ENCODE measurements at places on chromosomes 7 and 10. TPM values are rescaled to one million over a fixed set of nuclear protein-coding genes. Genes with fewer than 3 reads are reported as not detected.

DNA sequence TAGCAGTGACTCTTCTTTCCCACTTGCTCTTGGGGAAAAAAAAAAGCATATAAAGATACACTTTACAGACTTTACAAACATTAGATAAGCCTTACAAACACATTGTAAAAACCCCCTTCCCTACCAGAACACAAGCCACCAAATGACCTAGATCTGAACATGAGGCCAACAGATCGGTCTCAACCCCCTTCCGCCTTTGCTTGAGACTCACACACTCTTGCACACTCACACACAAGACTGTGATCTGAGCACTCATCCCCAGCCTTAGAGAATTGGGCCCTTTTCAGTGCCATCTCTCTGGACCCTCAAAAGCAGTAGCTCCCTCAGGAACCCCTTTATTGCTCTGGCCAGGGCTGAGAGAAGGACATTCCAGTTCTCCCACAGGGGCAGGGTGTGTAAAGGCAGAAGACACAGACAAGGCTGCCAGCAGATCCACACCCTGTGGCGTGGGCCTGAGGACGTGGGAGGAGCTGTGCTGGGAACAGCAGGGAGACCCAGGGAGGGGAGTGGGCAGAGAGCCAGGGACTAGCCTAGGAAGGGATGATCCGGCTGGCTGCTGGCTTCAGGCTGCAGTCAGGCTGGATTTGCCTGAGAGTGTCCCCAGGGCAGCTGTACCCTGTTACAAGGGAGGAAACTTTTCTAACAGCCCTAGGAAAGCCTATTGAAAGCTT lies 206.7 kb downstream of the KIAA1217 start:
- DNase-seq = no peak
- H3K27me3 ChIP-seq = no peaks in the 10 kb centered on the region
- H3K36me3 ChIP-seq = no peaks in the 10 kb centered on the region
- H3K4me3 ChIP-seq = no peak overlapping the region
- H3K27ac ChIP-seq = no peak overlapping the region

GRCh38 chr7:79681454-79681853 lies 228.0 kb upstream of the MAGI2 start:
- H3K4me1 ChIP-seq = no peaks in the 10 kb centered on the region
- H3K36me3 ChIP-seq = no peaks in the 10 kb centered on the region
- no peak for DNase-seq
- no peak overlapping the region for H3K4me3 ChIP-seq
- H3K27ac ChIP-seq = no peak overlapping the region

GRCh38 chr10:34711500-34711899 lies 103.6 kb downstream of the PARD3 start:
- peaks cover 36% of the 10 kb centered on the region for H3K4me1 ChIP-seq
- no peak for DNase-seq
- no peak overlapping the region for H3K27ac ChIP-seq
- H3K36me3 ChIP-seq = no peaks in the 10 kb centered on the region

GRCh38 chr7:127769696-127770400 lies 117.9 kb downstream of the SND1 start:
- no peaks in the 10 kb centered on the region for H3K36me3 ChIP-seq
- H3K4me1 ChIP-seq = peaks cover 7% of the 10 kb centered on the region
- H3K27ac ChIP-seq = no peak overlapping the region
- H3K27me3 ChIP-seq = no peaks in the 10 kb centered on the region

GRCh38 chr10:96473866-96474265 lies 39.9 kb downstream of the TLL2 start:
- no peaks in the 10 kb centered on the region for H3K27me3 ChIP-seq
- no peak overlapping the region for H3K27ac ChIP-seq
- no peaks in the 10 kb centered on the region for H3K36me3 ChIP-seq
- no peaks in the 10 kb centered on the region for H3K4me1 ChIP-seq
- DNase-seq = no peak

DNA sequence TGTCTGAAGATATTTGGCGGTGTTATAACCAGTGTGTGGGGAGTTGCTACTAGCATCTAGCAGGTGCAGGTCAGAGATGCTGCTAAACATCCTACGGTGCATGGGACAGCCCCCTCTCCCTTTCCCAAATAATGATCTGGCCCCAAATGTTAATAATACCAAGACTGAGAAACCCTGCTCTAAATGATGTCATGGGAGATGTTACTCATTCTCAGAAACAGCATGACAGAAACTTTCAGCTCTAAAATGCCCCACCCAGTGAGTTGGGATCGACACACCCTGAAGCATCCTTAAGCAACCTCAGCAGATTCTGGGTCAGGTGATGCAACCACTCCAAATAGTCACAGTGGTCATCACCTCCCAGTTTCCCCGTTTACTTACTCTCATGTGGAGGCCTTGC lies 108.8 kb upstream of the MPP7 start:
- no peak for DNase-seq
- no peaks in the 10 kb centered on the region for H3K36me3 ChIP-seq
- H3K4me1 ChIP-seq = no peaks in the 10 kb centered on the region
- no peaks in the 10 kb centered on the region for H3K27me3 ChIP-seq
- no peak overlapping the region for H3K27ac ChIP-seq

DNA sequence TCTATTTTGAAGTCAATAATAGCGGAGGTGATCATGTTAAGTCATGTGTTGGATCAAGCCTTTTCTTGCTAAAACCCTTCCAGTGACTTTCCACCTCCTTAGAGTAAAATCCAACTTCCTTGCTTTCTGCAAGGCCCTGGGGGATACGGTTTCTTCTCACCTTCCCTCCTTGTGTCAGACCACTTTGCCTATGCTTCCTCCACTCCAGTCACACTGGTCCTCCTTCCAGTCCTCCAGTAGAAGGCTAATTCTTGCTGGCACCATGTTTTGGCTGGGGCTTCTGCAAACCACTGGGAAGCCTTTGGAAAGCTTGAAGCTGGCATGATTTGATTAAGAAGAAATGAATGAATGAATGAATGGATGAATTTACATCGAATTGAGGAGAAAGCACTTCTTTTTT lies 169.5 kb downstream of the PLXDC2 start:
- no peaks in the 10 kb centered on the region for H3K27me3 ChIP-seq
- no peak for DNase-seq
- no peak overlapping the region for H3K27ac ChIP-seq
- H3K36me3 ChIP-seq = no peaks in the 10 kb centered on the region

GRCh38 chr10:58189269-58189668 lies 78.4 kb downstream of the IPMK start:
- no peaks in the 10 kb centered on the region for H3K36me3 ChIP-seq
- H3K27me3 ChIP-seq = peaks cover 2% of the 10 kb centered on the region
- H3K4me1 ChIP-seq = no peaks in the 10 kb centered on the region
- no peak overlapping the region for H3K4me3 ChIP-seq
- H3K27ac ChIP-seq = no peak overlapping the region
- no peak for DNase-seq

GRCh38 chr10:89274928-89275327 lies 23.4 kb upstream of the LIPA start:
- no peak overlapping the region for H3K27ac ChIP-seq
- peaks cover 72% of the 10 kb centered on the region for H3K27me3 ChIP-seq
- no peak for DNase-seq
- H3K4me1 ChIP-seq = peaks cover 32% of the 10 kb centered on the region
- no peaks in the 10 kb centered on the region for H3K36me3 ChIP-seq

Gene CYP3A4
- total RNA-seq = not detected

Gene UCN3
- total RNA-seq = not detected

Gene FANK1
- 1.4 TPM for total RNA-seq

Gene CUEDC2
- 62.6 TPM for total RNA-seq

Gene GBX1
- total RNA-seq = not detected

Data from endothelial cell of umbilical vein (primary cell).